ENCODE measurements at places on chromosomes 4 and X.

DNA sequence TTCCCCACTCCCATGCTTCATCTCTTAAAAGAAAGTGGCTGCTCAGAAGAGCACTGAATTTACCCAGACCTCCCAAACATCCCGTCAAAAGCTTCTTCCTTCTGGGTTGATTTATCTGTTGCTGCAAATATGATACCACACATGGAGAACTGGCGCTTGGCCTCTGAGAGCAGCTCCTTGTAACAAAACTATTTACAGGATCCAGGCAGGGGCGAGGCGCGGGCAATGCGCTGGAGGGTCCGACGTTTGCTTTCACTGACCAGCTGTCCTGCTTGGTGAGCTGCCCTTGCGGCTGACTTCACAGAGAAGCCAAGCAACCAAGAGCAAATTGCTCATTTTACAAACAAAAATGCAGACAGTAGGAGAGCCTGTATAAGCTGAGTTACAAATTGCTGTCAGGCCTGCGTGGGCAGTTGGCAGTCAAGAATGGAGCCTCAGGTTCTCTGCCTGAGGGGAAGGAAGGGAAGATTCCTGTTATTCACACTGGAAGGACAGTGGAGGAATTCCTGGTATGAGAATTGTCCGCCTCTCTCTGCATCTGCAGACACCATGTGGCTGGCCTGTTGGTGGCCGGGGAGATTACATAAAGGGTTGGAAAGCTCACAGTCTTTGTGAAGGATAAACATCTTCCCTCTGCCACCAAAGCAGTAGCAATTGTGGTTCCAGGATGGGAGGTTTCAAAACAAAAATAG, 192.2 kb upstream of the LEF1 start:
- DNase-seq, result no peak

- DNase-seq, result no peak
Measured at GRCh38 chr4:106495476-106495875, 126.9 kb upstream of the GIMD1 start.

DNA sequence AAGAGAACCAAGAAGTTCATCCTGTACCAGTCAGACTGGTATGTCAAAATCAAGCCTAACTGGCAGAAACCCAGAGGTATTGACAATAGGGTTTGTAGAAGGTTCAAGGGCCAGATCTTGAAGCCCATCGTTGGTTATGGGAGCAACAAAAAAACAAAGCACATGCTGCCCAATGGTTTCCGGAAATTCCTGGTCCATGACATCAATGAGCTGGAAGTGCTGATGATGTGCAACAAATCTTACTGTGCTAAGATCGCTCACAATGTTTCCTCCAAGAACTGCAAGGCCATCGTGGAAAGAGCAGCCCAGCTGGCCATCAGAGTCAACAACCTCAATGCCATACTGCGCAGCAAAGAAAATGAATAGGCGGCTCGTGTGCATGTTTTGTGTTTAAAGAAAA, 172.7 kb upstream of the MED14 start:
- no peak for DNase-seq

GRCh38 chr4:7194251-7195140, 2.2 kb downstream of the SORCS2 start:
- no peak for DNase-seq

DNA sequence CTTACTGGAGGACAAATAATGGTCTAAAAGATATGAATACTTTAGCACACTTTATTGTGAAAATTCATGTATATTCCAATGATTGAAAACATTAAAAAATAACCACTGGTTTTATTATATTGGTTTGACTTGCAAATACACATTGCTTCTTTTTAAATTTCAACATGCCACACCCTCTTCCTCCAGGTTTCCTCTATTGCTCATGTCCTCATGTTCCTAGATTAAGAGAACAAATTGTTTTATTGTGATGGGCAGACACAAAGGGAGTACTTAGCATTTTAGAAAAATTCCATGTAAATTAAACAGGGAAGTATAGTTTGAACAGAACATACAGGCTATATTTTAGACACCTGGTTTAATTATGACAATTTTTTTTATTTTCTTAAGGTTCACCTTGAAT, 230.6 kb upstream of the GPRIN3 start:
- no peak for DNase-seq

DNA sequence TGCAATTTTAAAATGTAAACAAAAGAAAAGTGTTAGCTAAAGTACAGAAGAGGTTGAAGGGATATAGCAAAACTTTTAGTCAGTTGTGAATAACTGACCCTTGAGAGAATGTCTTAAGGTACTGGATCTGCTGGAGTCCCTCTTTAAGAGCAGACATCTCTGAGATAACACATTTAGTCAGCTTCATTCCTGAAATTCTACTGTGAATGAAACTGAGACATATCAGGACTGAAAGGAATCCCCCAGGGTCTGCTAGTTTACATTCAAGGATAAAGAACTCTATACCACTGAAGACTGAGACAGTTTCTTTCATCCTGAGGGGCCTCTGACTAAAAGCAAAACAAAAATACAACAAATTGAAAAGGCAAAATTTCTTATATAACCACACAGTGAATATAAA, 54.4 kb downstream of the PGRMC1 start:
- no peak for DNase-seq

DNA sequence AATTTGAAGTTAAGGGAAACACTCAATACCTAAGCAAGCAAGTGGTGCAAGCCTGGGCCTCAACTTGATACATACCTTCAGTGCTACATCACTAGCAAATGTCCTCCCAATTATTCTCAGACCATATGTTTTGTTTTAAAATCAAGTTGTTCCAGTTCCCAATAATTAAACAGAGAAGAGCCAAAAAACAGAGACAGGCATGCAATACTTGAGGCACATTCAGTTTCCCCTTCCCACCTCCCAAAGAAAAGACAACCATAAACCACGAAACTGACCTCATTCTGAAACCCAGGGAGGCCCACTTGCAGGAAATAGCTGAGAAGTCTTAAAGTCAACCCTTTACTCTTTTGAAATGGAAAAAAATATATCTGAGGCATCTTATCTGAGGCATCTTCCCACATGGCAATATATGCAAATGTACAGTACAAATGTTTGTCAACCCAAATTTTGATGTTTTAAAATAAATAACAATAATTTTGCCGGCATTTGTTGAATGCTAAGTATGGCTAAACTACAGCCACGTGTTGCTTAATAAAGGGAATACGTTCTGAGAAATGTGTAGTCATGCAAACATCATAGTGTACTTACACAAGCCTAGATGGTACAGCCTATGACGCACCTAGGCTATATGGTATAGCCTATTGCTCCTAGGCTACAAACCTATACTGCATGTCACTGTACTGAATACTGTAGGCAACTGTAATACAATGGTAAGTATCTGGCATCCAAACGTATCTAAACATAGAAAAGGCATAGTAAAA, 147.5 kb downstream of the TSPAN5 start:
- DNase-seq, result no peak

- no peak for DNase-seq
Measured at GRCh38 chr4:2812612-2813354, 19.9 kb downstream of the SH3BP2 start.

GRCh38 chr4:67035501-67035900, 509.8 kb downstream of the CENPC start:
- no peak for DNase-seq

- no peak for DNase-seq
Measured at GRCh38 chr4:22676063-22676462, 16.7 kb upstream of the GBA3 start.

- DNase-seq, result no peak
Measured at GRCh38 chr4:88775529-88775928, 77.9 kb upstream of the NAP1L5 start.

DNA sequence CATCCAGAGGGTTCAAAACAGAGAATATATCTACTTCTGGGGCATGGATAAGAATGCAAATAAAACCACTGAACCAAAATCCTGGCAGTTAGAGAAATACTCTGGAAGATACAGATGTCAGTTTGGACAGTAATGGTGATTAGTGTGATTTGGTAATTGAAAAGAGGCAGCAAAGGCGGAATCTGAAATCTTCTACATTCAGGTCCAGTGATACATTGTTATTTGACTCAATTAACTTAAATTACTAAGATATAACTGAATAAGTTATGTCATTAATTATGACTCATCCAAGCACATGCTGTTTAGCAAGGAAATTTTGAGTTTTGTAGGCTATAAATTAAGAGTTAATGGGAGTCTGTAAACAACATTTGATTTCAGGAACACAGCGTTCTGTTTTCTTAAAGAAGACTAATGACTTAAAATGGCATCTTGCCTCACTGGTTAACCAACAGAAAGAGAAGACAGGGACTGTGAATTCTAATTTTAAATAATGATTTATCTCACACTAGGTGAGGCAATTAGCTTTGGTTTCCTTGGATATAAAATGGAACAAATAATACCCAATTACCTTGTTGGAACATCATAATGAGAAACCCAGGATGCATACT, 937.1 kb downstream of the PDHA2 start:
- DNase-seq, result no peak

DNA sequence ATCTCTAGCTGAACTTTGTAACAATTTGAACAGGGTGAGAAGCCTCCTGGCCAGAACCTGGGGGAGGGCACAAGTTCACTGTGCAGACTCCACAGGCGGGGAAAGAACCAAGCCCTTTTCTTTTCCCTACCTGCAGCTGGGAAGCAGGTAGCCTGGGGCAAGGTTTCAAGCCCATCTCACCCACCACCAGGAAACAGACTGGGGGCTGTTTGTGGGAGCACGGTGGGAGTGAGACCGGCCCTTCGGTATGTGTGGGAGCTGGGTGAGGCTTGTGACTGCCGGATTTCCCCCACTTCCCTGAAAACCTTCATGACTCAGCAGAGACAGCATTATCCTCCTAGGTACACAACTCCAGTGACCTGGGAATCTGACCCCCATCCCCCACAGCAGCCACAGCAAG, 211.7 kb downstream of the ZNF674 start:
- DNase-seq, result no peak

DNA sequence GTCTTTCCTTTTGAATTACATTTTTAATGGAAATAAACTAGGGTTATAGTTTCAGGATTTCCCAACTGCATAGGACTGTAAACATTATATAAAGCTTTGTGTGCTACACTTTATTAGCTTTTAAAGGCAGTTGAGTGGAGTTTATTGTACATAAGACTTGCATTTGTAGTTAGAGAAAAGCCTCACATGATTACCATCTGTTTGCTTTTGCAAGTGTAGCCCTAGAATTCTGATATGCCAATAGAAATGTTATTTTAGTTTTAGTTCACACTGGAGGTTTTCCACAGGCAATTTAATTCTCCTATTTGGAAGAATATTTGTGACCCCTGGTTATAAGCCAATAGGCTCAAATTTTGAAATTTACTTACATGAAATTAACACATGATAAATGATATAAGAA, 41.3 kb upstream of the ANK2 start:
- no peak for DNase-seq

- no peak for DNase-seq
Measured at GRCh38 chr4:182310316-182310715, 67.1 kb downstream of the TENM3 start.

DNA sequence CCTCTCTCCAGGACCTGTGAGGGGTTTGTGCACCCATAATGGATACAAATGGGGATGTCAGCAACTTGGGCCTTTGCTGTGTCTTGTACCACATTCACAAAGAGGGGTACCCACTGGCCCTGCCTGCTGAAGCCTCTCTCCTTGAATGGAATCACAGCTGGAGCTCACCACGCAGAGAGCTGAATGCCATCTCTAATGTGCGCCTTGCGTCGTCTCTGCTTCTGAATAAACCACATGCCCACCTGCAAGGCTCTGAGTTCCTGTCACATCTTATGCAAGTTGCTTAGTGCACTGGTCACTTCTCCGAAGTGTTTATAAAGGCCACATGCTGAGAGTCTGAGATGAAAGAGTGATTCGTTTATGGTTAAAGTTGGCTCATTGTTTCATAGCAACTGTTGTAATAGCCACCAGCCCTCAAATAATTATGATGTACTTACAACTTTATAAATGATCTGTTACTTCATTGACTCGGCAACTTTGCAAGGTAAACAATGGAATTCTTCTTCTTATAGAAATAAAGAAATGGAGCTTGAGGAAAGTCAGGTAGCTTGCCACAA, 6.2 kb upstream of the PUDP start:
- DNase-seq, result no peak

DNA sequence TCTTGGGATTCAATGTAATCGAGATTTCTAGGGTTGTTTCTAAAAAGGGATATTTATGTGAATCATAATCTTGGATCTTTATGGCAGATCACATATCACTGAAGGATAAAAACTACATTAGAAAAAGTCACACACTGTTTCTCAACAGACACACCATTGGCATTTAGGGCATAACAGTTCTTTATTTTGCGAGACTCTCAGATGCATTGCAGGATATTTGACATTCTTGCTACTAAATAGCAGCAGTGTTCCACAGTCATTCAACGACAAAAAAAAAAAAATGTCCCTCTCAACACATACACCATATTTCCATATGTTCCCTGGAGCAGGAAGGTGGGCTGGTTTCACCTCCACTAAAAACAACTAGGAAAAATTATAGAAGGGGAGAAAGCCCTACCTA, 243.4 kb upstream of the PCDH18 start:
- no peak for DNase-seq

GRCh38 chr4:92305878-92306520, 2.2 kb downstream of the GRID2 start:
- DNase-seq, result no peak

DNA sequence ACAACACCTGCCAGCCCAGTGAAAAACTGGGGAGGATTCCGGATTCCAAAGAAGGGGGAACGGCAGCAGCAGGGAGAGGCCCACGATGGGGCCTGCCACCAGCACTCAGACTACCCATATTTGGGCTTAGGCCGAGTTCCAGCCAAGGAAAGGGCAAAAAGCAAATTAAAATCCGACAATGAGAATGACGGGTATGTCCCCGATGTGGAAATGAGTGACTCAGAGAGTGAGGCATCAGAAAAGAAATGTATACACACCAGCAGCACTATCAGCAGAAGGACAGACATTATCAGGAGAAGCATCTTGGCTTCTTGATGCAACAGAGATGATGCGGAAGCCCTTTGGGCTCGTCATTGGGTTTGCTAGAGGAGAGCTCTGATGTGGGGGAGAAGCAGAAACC, 62.4 kb downstream of the JADE1 start:
- no peak for DNase-seq

DNA sequence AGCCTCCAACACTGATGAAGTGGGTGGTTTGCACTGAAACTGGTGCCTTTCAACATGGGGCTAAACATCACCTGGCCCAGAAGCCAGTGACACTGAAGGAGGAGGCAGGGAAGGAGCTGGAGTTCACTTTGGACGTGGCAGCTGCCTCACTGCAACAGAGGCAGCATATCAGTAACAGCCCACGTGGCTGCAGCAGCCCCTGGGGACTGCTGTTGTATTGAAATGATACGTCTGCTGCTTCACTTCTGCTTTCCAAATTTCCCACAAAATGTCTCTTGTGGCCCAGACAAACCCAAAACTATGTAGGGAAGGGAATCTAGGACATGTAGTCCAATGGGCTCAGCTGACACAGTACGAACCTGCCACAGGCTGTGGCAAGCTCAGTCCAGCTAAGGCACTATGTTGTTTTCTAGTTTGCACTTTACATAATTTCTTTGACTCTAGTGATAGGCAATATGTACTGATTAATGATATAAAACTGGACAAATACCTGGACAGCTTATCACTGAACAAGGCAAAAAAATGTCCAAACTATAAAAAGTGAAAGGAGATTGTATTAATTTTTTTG, 84.7 kb upstream of the RAPGEF2 start:
- DNase-seq, result no peak

- DNase-seq, result no peak
Measured at GRCh38 chr4:40723728-40724127, 26.0 kb upstream of the NSUN7 start.
